ENCODE measurements at places on chromosomes 6 and 20. TPM values are rescaled to one million over a fixed set of nuclear protein-coding genes. Genes with fewer than 3 reads are reported as not detected.
A peak's percentile ranks its signal among the peaks of the same experiment; 100 is the strongest.

SYCP2L gene
- not detected for polyA plus RNA-seq

SLC17A9 gene
- polyA plus RNA-seq: 1.5 TPM

THEMIS gene
- polyA plus RNA-seq: 168 TPM

ZNF311 gene
- not detected for polyA plus RNA-seq

ETV7 gene
- 0.70 TPM for polyA plus RNA-seq

SGK2 gene
- not detected for polyA plus RNA-seq

RIPPLY2 gene
- polyA plus RNA-seq: not detected

NHLRC1 gene
- polyA plus RNA-seq: 1.8 TPM

FAM209A gene
- polyA plus RNA-seq: 0.42 TPM

ZNF165 gene
- 1.3 TPM for polyA plus RNA-seq

ADGB gene
- polyA plus RNA-seq: not detected

DNA sequence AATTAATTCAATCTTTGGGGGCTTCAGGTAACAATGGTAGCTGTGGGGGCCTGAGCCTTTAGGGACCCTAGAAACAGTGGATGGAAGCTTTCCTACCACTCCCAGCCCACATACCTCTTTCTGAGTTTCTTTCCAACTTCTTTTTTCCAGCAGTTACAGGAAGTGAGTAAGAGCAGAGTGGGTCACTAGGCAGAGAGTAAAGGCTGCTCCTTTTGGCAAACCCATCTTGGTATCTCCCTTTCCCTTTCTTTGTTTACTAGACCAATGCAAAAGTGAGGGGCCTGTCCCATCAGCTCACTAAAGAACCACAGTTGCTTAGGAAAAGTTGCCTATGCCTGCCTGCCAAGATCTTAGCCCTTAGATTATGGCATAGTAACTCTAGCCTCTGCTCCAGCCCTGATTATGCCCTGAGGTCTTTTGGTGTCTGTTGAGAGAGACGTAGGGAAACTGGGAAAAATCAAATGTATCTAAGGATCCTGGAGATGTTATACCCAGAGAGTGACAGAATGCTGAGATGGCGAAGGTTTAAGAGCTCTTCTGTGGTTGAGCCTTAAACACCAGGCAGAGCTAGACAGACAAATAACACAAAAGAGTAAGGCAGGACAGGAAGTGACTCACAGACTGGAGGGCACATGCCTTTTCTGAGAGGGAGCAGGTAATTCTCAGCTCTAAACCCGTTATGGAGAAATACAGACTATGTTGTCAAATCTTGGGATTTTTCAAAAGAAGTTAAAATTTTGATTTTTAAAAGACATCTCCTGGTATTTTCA, 31.3 kb downstream of the TRMT6 start:
- no peak overlapping the region for H3K4me3 ChIP-seq
- no peaks in the 10 kb centered on the region for H3K36me3 ChIP-seq
- no peak overlapping the region for H3K27ac ChIP-seq
- no peak for DNase-seq

- peaks cover 6% of the 10 kb centered on the region for H3K4me1 ChIP-seq
- no peaks in the 10 kb centered on the region for H3K36me3 ChIP-seq
- H3K4me3 ChIP-seq: no peak overlapping the region
- peaks cover 23% of the 10 kb centered on the region for H3K27me3 ChIP-seq
- no peak overlapping the region for H3K27ac ChIP-seq
Observed at GRCh38 chr6:75932067-75932466, 140.4 kb downstream of the IMPG1 start.

DNA sequence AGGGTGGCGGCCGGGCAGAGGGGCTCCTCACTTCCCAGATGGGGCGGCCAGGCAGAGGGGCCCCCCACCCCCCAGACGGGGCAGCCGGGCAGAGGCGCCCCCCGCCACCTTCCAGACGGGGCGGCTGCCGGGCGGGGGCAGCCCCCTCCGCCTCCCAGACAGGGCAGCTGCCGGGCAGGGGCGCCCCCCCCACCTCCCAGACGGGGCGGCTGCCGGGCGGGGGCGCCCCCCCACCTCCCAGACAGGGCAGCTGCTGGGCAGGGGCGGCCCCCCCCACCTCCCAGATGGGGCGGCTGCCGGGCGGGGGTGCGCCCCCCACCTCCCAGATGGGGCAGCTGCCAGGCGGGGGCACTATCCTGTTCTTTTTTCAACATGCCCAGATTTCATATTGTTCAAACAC, 78.2 kb upstream of the DST start:
- H3K4me3 ChIP-seq: no peak overlapping the region
- peaks cover 1% of the 10 kb centered on the region for H3K27me3 ChIP-seq
- H3K36me3 ChIP-seq: no peaks in the 10 kb centered on the region

DNA sequence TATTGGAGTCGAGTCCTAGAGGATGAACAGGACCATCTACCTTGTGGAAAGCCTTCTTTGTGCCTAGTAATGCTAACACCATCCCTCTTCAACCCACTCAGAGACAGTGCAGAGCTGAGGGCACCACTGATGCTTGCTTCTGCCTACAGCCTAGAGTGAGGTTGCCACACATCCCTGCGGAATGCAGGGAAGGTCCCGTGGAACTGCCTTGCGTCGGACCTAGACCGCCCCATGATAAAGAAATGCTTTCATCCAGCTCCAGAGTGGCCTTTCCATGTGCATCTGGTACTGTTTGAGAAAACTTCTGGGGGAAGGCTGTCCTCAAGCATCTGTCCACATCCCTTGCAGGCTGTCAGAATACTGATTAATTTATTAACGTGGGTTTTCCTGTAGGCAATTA, 168.4 kb downstream of the PHACTR1 start:
- no peak overlapping the region for H3K27ac ChIP-seq
- no peak for DNase-seq
- H3K4me1 ChIP-seq: no peaks in the 10 kb centered on the region
- H3K36me3 ChIP-seq: no peaks in the 10 kb centered on the region
- H3K27me3 ChIP-seq: peaks cover 16% of the 10 kb centered on the region

- H3K4me1 ChIP-seq: peaks cover 2% of the 10 kb centered on the region
- no peaks in the 10 kb centered on the region for H3K36me3 ChIP-seq
- H3K27me3 ChIP-seq: peaks cover 10% of the 10 kb centered on the region
- H3K4me3 ChIP-seq: no peak overlapping the region
- no peak overlapping the region for H3K27ac ChIP-seq
Observed at GRCh38 chr6:118284736-118285360, 263.2 kb upstream of the PLN start.

GRCh38 chr20:35720165-35721123, 21.2 kb downstream of the ROMO1 start:
- peak overlapping the region; percentile 45 for H3K27ac ChIP-seq
- no peak for DNase-seq
- no peaks in the 10 kb centered on the region for H3K27me3 ChIP-seq
- H3K4me3 ChIP-seq: no peak overlapping the region
- peaks cover 24% of the 10 kb centered on the region for H3K4me1 ChIP-seq

- peaks cover 25% of the 10 kb centered on the region for H3K27me3 ChIP-seq
- no peaks in the 10 kb centered on the region for H3K4me1 ChIP-seq
- no peak for DNase-seq
- H3K27ac ChIP-seq: no peak overlapping the region
Observed at GRCh38 chr6:1496836-1497760, 107.7 kb downstream of the FOXF2 start.

DNA sequence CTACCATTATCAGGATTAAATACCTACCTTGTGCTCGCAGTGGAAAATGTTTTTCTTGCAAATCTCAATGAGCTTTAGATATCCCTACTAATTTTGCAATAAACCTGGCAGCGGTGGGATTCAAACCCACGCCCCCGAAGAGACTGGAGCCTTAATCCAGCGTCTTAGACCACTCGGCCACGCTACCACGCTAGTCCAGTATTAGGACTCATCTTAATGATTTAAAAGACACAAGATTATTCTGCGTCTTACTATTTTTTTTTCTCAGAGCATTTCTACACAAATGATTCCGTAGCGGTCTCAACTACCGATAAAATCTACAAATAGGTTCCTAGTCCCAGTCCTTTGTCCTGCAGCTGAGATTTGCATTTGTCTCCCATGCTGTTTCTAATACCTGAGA, 35.2 kb upstream of the ZSCAN23 start:
- peaks cover 4% of the 10 kb centered on the region for H3K4me1 ChIP-seq
- DNase-seq: no peak
- no peak overlapping the region for H3K27ac ChIP-seq
- no peak overlapping the region for H3K4me3 ChIP-seq

DNA sequence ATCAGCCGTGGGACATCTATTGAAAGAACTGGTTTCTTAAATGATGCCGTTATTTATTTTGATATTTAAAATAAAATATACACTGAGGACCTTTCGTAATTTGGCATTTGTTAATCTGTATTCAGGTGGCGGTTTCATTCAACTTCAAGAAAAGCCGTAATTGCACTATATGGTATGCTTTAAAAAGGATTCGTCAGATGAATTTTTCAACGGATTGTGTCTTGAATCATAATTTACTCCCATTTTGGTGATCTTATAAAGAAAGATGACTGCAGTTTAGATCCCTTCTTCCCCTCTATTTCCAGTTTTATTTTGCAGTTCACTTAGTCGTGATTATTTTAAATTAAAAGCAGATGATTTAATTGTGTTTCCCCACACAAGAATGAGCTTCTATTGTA, 761 bp downstream of the KLHL32 start:
- H3K4me3 ChIP-seq: peak overlapping the region; percentile 95
- DNase-seq: no peak
- H3K27ac ChIP-seq: peak overlapping the region; percentile 93

- peaks cover 19% of the 10 kb centered on the region for H3K36me3 ChIP-seq
- no peak overlapping the region for H3K4me3 ChIP-seq
- H3K27ac ChIP-seq: no peak overlapping the region
Observed at GRCh38 chr20:38779247-38780097, 26.0 kb upstream of the PPP1R16B start.

DNA sequence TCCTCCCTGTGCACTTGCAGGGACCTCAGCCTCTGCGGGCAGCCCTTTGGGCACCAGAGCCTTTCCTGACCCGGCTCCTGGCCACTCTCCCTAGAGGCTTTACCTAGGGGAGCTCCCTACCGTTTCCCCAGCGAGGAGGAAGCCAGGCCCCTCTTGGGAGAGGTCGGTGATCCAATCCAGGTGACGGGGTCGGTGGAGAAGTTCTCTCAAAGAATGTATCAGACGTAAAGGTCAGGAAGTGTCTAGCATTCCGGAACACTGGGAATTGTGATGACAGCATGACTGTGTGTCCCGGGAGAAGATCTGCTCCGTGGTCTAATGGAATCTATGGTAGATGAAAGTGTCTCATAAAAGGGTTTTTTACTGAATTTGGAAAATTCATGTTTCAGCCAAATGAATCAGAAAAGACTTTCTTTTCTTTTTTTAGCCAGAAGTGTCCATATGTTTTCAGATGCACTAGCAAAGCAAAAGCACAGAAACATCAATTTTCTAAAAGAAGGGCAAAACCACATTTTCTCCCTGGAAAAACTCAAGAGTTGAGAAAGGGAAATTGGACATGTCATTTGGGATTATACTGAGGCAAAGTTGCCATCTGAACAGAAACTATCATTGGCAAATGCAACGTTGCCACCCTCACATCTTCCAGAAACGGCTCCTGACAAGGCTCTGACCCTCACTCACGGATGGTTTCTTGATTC, 289.4 kb downstream of the THBS2 start:
- DNase-seq: no peak
- H3K27ac ChIP-seq: no peak overlapping the region
- H3K4me1 ChIP-seq: no peaks in the 10 kb centered on the region

DNA sequence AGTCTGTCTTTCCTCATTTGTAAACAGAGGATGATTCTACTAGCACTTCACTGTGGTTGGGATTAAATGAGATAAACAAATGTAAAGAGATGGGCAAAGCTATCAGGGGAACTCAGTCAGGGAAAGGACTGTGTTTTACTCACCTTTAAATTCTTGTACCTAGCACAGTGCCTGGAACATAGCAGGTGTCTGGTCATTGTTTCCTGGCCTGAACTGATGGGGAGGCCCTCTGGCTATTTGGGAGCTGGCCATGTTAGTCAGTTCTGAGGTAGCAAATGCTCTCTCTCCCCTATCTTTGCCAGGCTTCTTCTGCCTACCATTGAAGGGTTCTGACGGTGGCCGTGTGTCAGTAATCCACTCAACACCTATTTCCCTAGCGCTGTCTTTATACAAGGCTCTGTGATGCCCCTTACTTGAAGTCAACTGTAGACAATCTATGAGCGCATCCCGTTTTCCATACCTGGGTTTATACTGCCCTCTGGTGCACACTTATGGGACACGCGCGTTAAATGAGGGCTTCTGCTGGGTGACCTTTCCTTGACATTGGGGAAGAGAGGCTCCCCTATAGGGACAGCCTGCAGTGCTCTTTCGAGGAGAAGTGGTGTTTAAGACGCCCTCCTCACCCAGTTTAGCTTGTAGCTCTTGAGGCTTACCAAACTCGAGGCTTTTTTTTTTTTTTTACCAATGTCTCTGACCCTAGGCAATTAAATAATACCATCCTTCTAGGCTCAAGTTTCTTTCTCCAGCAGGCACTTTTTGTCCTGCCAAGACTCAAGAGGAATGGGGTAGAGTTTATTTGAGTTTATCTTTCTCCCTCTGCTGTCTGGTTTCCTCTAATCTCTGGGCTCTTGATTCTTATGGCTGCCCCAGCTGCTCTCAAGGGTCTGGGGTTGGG, 4.0 kb upstream of the SPATS1 start:
- peak; percentile 61 for DNase-seq
- no peak overlapping the region for H3K4me3 ChIP-seq
- no peaks in the 10 kb centered on the region for H3K4me1 ChIP-seq
- H3K27me3 ChIP-seq: peaks cover 23% of the 10 kb centered on the region

GRCh38 chr6:45591890-45592289, 214.2 kb upstream of the SUPT3H start:
- no peak overlapping the region for H3K27ac ChIP-seq
- no peak for DNase-seq
- peaks cover 47% of the 10 kb centered on the region for H3K4me1 ChIP-seq
- H3K4me3 ChIP-seq: no peak overlapping the region

- peaks cover 23% of the 10 kb centered on the region for H3K27me3 ChIP-seq
- H3K36me3 ChIP-seq: no peaks in the 10 kb centered on the region
- DNase-seq: no peak
- no peak overlapping the region for H3K4me3 ChIP-seq
Observed at GRCh38 chr6:33974471-33974870, 170.7 kb upstream of the MLN start.

- H3K36me3 ChIP-seq: no peaks in the 10 kb centered on the region
- peaks cover 51% of the 10 kb centered on the region for H3K27me3 ChIP-seq
- DNase-seq: no peak
- no peak within 1 kb of the TSS for H3K27ac ChIP-seq
- H3K4me1 ChIP-seq: peaks cover 10% of the 10 kb centered on the region
Observed at GRCh38 chr20:51022803-51023616, at the start of gene KCNG1. TSS of gene KCNG1 (minus strand) at chr20:51023107. CDS start at chr20:51010338, 12,769 bp downstream.

- H3K4me1 ChIP-seq: peaks cover 12% of the 10 kb centered on the region
- peak overlapping the region; percentile 53 for H3K4me3 ChIP-seq
- H3K27ac ChIP-seq: peak overlapping the region; percentile 15
- no peaks in the 10 kb centered on the region for H3K36me3 ChIP-seq
- DNase-seq: no peak
Observed at GRCh38 chr6:788058-788457, 95.1 kb upstream of the EXOC2 start.

- H3K27me3 ChIP-seq: no peaks in the 10 kb centered on the region
- no peak overlapping the region for H3K27ac ChIP-seq
- H3K4me3 ChIP-seq: no peak overlapping the region
Observed at GRCh38 chr6:3140201-3140600, 17.1 kb downstream of the TUBB2A start.

DNA sequence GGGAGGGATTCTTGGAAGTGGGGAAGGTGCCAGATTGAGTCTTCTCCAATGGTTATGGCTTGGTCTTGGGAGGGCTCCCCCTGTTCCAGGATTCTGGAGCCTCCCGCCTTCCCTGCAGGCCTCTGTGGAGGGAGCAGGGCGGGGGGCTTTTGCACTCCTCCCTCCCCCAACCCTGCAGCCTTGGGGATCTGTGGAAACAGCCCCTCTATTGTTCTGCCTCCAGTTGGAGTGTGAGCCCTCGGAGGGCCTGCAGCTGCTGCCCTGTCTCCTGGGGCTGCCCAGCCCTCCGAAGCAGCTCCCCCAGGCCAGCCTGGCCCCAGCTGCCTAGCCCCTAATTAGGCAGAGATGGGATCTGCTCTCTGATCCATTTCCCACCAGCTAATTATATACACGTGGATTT, 14.7 kb downstream of the FAM110A start:
- no peak overlapping the region for H3K27ac ChIP-seq
- DNase-seq: no peak
- H3K36me3 ChIP-seq: peaks cover 7% of the 10 kb centered on the region
- peaks cover 78% of the 10 kb centered on the region for H3K4me1 ChIP-seq

Measured in naive thymus-derived CD8-positive, alpha-beta T cell (primary cell).